Hippocampal formation (tissue), 2 donors: ENCODE measurements at places on chromosomes 2 and 18.

DNA sequence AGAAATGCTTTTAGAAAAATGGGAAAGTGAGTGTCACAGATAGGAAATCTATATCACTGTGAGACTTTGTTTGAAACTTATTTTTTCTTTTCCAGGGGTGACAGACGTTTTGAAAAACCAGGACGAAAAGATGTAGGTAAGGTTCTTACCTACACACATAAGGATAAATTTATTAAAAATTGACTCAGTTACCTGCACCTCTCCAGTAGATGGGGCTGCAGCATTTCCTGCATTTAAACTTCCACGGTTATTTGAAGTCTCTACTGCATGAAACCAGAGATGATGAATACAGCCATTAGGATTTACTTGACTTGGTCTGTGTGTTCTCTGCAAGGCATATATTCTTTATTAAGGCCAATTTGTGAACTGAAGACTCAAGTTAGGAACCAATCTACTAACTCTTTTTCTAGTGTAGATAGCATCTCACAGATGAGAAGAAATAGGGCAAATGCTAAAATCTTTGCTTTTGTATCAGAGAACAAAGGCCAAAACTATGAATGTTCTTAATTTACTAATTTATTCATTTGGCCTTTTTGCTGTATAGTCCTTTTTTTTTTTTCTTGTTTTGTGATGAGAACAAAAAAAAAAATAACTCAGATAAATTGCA lies 15.0 kb downstream of the KCNJ13 start:
- no peak for DNase-seq

DNA sequence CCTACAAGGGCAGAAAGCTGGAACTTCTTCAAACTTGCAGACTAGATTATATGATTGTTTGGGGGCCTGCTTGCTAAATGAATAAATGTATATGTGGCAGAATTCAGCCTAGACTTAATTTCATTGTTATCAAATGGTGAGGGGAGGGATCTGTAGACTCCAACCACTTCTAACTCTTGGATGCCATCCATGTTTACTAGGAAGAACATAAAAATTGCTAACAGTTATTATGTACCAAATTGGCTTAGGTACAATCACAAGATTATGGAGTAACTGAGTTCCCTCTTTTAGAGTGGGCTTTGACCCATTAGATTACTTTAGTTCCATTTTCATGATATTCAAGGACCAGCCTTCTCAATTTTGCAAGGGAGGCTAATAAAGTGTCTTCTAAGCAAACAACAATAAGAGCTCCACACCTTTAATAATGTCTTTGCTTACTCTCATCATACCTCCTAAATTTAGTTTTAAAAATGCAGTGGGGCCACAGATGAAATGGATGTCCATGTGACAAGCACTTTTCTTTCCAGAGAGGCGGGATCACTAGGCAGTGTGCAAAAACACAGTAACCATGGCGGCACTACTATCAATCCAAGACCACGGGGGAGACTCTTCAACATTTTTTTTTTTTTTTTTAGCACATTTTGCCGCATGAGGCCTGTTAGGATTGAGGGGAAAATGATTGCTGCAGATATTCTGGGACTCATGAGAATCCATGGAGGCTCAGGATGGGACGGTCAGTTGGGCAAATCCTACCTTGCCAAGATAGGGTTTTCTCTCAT lies 217.6 kb upstream of the SPRED2 start:
- DNase-seq, result no peak

DNA sequence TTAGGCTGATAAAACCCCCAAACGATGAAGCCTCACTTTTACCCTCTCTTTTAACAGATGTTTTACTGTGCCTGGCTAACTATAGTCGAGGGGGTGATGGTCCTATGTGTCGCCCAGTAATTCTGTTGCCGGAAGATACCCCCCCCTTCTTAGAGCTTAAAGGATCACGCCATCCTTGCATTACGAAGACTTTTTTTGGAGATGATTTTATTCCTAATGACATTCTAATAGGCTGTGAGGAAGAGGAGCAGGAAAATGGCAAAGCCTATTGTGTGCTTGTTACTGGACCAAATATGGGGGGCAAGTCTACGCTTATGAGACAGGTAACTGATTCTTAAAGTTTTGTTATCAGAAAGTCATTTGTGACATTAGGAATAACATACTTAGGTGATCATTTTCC lies 20.4 kb downstream of the MSH6 start:
- no peak for DNase-seq

- DNase-seq, result no peak
These were observed 26.8 kb downstream of the SERPINB4 start for GRCh38 chr18:63617049-63617914.

DNA sequence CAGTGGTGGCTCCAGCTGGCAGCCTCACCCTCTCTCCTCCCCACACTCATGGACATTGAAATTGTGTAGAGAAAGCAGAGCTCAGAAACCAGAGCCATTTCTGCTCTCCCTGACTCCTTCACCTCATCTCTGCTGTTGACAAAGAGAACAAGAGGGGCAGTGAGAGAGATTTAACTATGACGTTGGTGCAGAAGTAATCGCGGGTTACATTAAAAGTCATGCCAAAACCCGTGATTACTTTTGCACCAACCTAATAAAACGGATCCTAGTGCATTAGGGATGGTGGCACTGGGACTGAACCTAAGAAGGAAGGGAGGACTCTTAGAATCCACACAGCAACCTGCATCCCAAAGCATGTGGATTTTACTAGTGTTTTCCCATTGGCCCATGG lies 113.3 kb upstream of the CDC42EP3 start:
- DNase-seq, result no peak
